Umbilical cord (tissue), 2 donors: ENCODE measurements at places on chromosomes 2 and 18. TPM values are rescaled to one million over a fixed set of nuclear protein-coding genes. Genes with fewer than 3 reads are reported as not detected.

Gene KIF1A
- 2.2 TPM for total RNA-seq

Gene CCDC93
- 24.1 TPM for total RNA-seq

Gene CDH19
- total RNA-seq, result 6.7 TPM

Gene C2orf80
- not detected for total RNA-seq

Gene FAM161A
- 16.4 TPM for total RNA-seq

Gene SLC16A14
- 1.7 TPM for total RNA-seq

Gene CABYR
- total RNA-seq, result 5.8 TPM

Gene PAX3
- total RNA-seq, result 4.6 TPM

Gene FAP
- 161 TPM for total RNA-seq

Gene MC2R
- total RNA-seq, result 12.3 TPM

Gene GAREM1
- total RNA-seq, result 5.1 TPM

Gene DIPK1C
- 3.1 TPM for total RNA-seq
